ENCODE measurements at places on chromosomes 16 and 17.

DNA sequence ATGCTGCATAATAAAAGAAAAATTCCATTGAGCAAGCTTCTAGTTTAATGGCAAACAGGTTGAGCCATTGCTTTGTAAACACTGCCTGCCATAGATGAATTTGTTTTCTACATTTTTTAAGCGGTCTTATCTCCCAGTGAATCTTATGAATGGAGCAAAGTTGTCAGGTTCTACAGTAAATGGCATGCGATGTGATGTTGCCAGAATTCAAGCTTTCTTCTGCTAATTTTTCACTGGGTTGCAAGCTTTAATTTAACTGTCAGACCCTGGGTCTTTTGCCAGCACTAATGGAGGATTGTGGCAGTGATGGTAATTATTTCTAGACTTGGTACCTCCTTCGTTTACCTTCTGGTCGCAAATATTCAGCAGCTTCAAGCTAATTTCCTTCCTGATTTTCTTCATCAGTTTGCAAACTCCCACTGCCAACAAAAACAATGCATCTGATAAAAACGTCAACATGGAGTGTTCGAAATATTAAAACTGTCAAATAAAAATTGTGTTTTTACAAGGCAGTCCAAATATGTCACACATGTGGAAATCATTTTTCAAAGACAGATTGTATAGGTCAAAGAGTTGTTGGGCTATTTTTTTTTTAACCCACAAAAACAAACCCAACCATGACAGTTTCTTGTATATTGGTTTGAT is 274.2 kb upstream of the ERCC4 start:
- DNase-seq = no peak

DNA sequence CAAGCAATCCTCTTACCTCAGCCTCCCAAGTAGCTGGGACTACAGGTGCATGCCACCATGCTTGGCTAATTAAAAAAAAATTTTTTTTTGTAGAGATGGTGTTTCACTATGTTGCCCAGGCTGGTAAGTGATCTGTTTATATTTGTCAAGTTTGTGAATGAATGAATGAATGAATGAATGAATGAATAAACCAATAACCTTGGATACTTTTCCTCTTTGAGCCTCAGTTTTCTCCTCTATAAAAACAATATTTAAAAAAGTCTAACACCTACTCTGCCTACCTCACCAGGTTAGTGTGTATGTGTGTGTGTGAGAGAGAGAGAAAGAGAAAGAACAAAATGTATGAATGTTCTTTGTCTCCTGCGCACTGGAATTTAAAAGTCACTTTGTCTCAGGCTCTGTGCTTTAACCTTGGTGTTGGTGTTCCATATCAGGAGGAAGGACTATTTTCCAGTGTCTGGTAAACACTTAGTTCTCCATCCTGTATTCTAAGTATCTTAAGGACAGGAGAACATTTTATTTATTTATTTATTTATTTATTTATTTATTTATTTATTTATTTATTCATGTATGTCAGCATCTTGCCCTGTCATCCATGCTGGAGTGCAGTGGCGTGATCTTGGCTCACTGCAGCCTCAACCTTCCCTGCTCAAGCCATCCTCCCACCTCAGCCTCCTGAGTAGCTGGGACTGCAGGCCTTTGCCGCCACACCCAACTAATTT is 27.1 kb downstream of the CHD9 start:
- no peak for DNase-seq

DNA sequence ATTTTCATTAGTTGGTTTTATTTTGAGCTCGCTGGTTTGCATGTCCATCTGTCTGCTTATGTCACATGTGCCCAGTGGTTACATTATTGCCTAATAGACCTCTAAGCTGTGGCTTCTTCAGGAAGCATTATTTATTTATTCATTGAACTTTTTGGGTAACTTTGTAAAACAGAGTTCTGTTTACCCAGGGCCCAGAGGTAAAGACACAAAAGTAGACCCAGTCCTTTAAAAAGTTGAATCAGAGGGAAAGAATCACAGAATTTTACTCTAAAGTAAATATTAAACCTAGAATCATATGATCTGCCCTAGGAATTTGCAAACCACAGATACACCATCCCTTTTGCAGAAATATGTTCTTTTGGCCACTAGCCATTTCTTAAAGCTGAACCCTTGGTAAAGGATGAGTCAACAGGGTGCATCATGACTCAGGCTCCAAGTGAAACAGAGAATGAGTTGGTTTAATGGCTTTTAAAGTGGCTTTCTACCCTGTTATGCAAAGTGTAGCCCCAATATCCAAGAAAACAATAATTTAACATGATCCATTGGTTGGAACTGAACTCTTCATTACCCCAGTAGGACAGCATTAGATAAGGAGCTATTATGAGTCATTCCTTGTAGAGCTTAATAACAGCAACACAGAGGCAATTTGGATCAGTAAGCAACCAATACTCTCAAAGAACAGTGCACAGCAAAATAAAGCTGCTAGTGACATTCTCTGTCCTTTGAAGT is 236.3 kb downstream of the KCNJ2 start:
- DNase-seq = no peak

DNA sequence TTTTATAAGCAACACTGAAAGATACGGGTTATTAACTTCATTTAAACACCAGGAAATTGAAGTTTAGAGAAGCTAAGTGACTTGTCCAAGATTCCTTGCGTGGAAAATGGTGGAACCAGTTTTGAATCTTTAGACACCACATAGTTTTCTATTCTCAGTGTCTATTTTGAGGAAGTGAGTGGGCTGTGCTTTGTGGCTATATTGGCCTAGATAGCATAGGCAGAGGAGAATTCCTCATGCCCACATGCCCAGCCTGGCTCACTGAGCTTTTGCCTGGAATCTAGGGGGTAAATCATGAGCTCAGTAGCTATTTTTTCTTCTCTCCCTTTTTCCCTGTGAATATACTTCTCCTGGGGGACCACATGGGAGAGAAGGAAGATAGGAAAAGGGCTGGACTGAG is 431.3 kb downstream of the HS3ST3B1 start:
- DNase-seq = no peak

GRCh38 chr17:46876353-46876887 is 25.0 kb downstream of the WNT9B start:
- peak; percentile 47 for DNase-seq

- no peak for DNase-seq
Measured at GRCh38 chr17:48420823-48421222, 9.2 kb downstream of the SKAP1 start.

Measured in HEK293T (cell line).